ENCODE measurements at places on chromosomes 16 and 17.

DNA sequence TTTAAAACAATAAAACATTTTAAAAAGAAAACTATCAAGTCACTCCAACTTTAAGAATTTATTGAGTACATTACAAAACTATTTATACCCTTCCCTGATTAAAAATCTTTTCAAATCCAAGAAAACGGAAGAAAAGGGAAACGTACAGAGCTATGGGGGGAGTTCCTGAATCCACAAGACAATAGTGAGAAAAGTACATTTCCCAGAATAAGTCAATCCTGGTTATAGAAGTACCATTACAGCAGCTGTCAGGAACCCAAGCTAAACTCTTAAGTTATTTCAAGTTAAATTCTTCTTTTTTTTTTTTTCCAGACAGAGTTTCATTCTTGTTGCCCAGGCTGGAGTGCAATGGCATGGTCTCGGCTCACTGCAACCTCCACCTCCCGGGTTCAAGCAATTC is 45.7 kb downstream of the SPOP start:
- DNase-seq = no peak

DNA sequence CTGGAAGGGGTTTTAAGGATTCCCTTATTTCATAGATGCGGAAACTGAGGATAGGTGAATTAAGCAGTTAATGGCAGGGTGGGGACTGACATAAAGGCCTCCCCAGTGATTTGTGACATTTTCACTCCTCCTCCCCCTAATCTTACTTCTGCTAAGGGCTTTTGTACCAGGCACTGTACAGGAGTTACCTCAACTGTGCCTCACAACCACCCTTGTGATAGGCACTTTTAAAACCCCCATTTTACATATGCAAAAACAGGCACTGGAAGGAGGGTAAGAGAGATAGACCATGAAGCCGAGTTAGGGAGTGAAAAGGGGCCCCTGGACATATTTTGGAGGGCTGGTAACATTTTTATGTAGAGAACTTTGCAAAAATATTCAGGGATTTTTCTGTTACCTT is 862 bp upstream of the GDE1 start:
- DNase-seq = no peak

GRCh38 chr17:17653343-17653742 is 27.9 kb upstream of the RAI1 start:
- DNase-seq = no peak

GRCh38 chr17:8048736-8049135 is 9.9 kb downstream of the ALOX15B start:
- no peak for DNase-seq

- DNase-seq = no peak
Measured at GRCh38 chr16:820748-821147, 20.2 kb upstream of the GNG13 start.

GRCh38 chr16:29700253-29700987 is 21.4 kb downstream of the QPRT start:
- peak; percentile 64 for DNase-seq

- no peak for DNase-seq
Measured at GRCh38 chr16:67910158-67910557, 17.1 kb downstream of the PSKH1 start.

- DNase-seq = no peak
Measured at GRCh38 chr17:62916684-62917571, 49.1 kb upstream of the TANC2 start.

DNA sequence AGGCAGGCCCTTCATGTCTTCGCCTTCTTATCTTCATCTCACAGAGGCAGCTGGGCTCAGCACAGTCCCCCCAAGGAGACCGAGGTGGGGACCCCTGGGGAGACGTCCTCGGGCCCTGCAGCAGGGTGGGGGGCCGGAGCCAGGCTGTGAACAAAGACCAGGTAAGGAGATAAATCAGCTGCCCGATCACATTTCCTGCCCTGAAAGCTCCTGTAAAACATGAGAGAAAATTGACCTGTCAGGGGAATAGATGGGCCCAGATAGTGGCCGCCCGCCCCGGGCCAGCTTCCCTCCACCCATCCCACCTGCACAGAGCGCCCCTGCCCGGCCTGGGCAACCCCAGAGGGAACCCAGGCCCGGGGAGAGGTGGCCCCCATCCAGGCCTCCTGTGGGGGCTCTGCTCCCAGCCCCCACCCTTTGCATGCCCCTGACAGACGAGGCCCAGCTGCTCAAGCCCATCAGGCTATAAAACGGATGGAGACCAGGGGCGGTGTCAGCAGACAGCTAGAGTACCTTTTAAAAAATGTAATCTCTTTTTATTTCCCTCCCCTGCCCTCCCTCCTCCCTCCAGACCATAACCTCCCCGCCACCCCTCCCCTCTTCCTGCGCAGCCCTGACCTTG is 18.8 kb upstream of the SLC38A10 start:
- DNase-seq = no peak

DNA sequence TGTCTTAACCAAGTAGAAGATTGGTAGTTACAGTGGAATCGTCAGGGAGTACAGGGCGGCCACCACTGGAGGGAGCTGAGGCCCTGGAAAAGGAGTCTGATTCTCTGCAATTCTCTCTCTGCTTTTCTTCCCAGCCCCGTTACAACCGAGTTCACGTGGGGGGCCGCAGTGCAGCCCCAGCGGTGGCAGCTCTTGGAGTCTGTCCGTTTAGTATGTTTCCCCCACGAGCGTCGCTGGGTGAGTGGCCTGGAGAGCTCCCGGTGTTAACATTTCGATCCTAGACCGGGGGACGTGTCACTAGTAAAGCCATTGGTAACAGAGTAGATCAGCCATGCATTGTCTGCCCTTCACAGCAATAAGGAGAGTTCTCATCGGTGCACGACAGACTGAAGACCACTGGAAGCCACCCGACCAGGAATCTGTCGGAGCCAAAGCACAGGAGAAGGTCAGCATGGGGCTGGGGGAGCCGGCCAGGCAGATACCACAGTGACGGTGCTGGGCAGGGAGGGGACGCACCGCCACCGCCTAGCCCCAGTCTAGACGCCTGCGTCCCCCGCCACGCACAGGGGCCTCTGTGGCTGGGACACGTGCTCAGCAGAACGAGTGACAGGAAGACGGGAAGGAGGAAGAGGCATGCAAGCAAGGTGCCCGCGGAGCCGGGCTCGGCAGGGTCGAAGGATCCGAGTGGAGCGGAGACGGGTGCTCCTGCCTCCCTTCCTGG is 15.7 kb downstream of the SLC16A3 start:
- DNase-seq = peak; percentile 83

All from Kasumi-1 (cell line).